ENCODE measurements at places on chromosomes 2 and 18. TPM values are rescaled to one million over a fixed set of nuclear protein-coding genes. Genes with fewer than 3 reads are reported as not detected.

DNA sequence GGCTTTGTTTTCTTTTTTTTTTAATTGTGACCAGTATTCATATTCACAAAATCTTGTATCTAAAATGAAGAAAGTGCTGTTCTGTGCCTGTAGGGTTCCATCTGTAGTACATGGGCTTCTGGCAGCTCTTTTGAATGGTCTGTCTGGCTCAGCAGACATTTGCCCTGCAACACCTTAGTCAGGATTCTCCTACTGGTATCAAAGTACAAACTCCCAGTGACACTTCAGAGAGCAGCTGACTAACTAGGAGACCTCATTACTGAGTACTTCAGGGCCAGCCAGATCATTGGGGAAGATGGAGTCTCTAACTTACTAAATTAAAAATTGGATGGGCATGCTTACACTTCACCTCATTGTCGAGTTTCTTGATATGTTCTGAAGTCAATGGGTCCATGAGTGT, 39.7 kb downstream of the GRHL1 start:
- H3K27me3 ChIP-seq = no peaks in the 10 kb centered on the region
- DNase-seq = no peak
- H3K4me1 ChIP-seq = peaks cover 12% of the 10 kb centered on the region
- H3K36me3 ChIP-seq = no peaks in the 10 kb centered on the region

DNA sequence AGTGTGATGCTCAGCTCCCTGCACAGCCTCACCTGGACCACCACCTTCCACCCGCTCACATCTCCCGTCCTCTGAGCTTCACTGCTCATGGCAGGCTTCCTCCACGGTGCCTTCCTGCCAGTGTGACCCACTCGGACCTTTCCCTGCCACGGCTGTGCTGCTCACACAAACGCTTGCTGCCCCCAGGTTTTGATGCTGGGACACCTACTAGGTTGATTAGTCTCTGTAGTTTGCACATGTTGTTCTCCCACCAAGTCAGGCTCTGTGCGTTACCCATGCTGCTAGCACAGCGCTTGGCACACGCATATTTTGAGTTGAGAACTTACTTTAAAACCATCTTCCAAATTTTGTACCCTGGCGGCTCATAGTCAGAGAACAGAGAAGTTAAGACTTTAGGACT, 2.1 kb downstream of the MC2R start:
- H3K27me3 ChIP-seq = no peaks in the 10 kb centered on the region
- H3K36me3 ChIP-seq = no peaks in the 10 kb centered on the region
- no peak for DNase-seq
- H3K4me1 ChIP-seq = no peaks in the 10 kb centered on the region
- H3K27ac ChIP-seq = no peak overlapping the region
- H3K4me3 ChIP-seq = no peak overlapping the region

GRCh38 chr2:236049981-236050380, 118.2 kb downstream of the GBX2 start:
- H3K27me3 ChIP-seq = no peaks in the 10 kb centered on the region
- DNase-seq = no peak
- no peaks in the 10 kb centered on the region for H3K4me1 ChIP-seq
- H3K4me3 ChIP-seq = no peak overlapping the region
- H3K27ac ChIP-seq = no peak overlapping the region
- peaks cover 8% of the 10 kb centered on the region for H3K36me3 ChIP-seq

GRCh38 chr2:227388537-227389011, 825 bp upstream of the SCYGR1 start:
- no peak overlapping the region for H3K27ac ChIP-seq
- H3K27me3 ChIP-seq = no peaks in the 10 kb centered on the region
- no peaks in the 10 kb centered on the region for H3K36me3 ChIP-seq
- peaks cover 12% of the 10 kb centered on the region for H3K4me1 ChIP-seq
- no peak overlapping the region for H3K4me3 ChIP-seq

DNA sequence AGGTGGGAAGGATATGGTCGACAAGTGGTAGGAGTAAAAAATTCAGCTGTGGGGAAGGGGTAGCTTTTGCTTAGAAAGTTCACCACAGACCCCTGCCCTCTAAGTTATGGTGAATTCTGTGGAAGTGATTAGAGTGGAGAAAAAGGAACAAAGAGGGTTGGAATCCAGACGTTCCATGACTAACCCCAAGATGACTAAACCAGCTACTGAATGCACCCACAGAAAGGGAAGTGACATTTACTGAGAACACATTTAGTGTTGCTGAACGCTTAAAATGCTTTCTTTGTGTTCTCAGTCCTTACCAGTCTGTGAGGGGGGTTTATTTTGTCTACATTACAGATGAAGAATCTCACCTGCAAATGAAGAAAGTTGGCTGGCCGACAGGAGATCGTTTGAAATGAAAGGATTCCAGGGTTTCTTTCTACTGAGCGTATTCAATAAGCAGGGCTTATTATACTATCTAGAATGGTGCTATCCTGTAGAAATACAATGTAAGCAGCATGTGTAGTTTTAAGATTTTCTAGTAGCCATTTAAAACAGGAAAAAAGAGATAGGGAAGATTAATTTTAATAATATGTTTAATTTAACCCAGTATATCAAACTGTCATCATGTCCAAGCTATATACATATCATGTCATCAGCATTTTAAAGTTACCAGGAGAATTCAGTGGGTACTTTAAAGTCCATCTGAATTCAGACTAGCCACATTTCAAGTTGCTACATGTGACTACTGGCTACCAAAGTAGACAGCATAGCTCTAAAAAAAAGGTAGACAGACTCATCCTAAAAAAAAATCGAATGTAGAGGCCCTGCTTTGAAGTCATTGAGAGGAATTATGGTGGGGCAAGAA, 60.1 kb downstream of the LIMS1 start:
- no peaks in the 10 kb centered on the region for H3K36me3 ChIP-seq
- H3K4me1 ChIP-seq = peaks cover 29% of the 10 kb centered on the region
- H3K27me3 ChIP-seq = no peaks in the 10 kb centered on the region

Gene DSG4
- not detected for total RNA-seq

DNA sequence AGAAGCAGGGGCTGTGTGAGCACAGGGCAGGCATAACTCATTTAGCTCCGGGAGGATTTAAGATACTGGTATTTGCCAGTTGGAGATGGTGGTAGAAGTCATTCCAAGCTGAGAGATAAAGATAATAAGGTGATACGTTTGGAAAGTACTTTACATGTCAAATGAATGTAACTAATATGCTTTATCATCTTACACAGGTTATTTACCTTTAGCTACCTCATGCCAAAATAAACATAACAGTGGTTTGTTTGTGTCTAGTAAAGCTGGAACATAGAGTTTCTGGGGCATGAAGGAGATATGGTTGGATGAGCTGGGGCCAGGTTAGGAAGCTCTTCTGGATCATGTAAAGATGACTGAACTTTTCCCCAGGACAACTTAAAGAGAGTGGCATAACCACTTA, 126.9 kb upstream of the PIK3C3 start:
- no peaks in the 10 kb centered on the region for H3K27me3 ChIP-seq
- H3K27ac ChIP-seq = no peak overlapping the region
- H3K36me3 ChIP-seq = no peaks in the 10 kb centered on the region

- H3K27me3 ChIP-seq = no peaks in the 10 kb centered on the region
- H3K4me1 ChIP-seq = no peaks in the 10 kb centered on the region
- H3K36me3 ChIP-seq = no peaks in the 10 kb centered on the region
- DNase-seq = no peak
- H3K27ac ChIP-seq = no peak overlapping the region
These were observed 23.4 kb downstream of the FBLN7 start for GRCh38 chr2:112161431-112162145.

Gene SGPP2
- total RNA-seq = 23.2 TPM

Gene NXPH2
- not detected for total RNA-seq

DNA sequence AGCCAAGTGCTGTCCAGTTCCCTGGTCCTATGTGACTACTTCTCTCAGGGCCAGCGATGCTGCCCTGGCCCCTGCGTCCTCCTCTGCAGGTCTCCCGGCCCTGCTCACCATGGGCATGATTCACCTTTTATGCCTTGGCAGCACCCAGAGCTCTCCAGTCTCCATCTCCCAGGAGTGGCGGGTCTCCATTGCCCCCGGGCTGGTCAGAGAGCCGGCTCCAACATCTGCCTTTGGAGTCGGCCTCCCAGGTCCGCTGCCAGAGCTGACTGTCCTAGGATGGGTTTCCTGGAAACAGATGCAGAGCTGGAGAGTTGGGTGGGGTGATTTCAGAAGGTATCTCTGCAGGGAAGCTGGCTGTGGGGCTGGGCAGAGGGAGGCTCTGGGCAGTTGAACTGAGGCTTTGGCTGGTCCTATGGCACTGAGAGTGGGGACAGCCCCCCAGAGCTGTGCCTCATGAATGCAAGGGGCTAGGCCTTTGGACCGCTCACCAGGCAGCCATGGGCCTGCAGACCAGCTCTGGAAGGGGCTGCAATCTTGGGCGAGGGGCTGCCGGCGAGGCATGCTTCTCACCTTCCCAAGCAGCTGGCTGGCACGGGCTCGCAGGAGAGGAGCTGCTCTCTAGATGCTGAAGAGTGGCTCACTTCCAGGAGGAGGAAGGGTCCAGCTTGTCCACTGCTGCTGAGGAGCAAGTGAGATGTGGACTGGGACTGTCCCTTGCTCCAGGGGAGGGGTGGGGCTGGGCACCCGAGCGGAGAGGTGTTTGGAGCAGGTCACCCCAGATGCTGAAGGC, 59.8 kb upstream of the HS6ST1 start:
- no peaks in the 10 kb centered on the region for H3K36me3 ChIP-seq
- DNase-seq = peak; percentile 61
- no peaks in the 10 kb centered on the region for H3K27me3 ChIP-seq
- peak overlapping the region; percentile 20 for H3K27ac ChIP-seq

- H3K4me1 ChIP-seq = peaks cover 30% of the 10 kb centered on the region
- no peak overlapping the region for H3K27ac ChIP-seq
- DNase-seq = no peak
- H3K36me3 ChIP-seq = no peaks in the 10 kb centered on the region
- no peaks in the 10 kb centered on the region for H3K27me3 ChIP-seq
These were observed 27.5 kb downstream of the GAREM1 start for GRCh38 chr18:32443033-32443705.

GRCh38 chr2:239025096-239025801, 177.4 kb downstream of the TWIST2 start:
- H3K36me3 ChIP-seq = no peaks in the 10 kb centered on the region
- no peak for DNase-seq
- no peak overlapping the region for H3K27ac ChIP-seq
- H3K27me3 ChIP-seq = peaks cover 9% of the 10 kb centered on the region
- no peaks in the 10 kb centered on the region for H3K4me1 ChIP-seq

GRCh38 chr2:209451209-209451834, 27.5 kb downstream of the MAP2 start:
- H3K4me1 ChIP-seq = no peaks in the 10 kb centered on the region
- H3K4me3 ChIP-seq = no peak overlapping the region
- no peaks in the 10 kb centered on the region for H3K36me3 ChIP-seq
- no peak overlapping the region for H3K27ac ChIP-seq
- no peak for DNase-seq

Gene GPR45
- not detected for total RNA-seq

GRCh38 chr2:196413821-196414274, 225.7 kb upstream of the CCDC150 start:
- peak; percentile 26 for DNase-seq
- no peaks in the 10 kb centered on the region for H3K36me3 ChIP-seq
- H3K4me3 ChIP-seq = no peak overlapping the region
- no peaks in the 10 kb centered on the region for H3K27me3 ChIP-seq
- H3K27ac ChIP-seq = peak overlapping the region; percentile 23
- H3K4me1 ChIP-seq = peaks cover 28% of the 10 kb centered on the region

Gene PLCD4
- total RNA-seq = 0.19 TPM

- H3K27ac ChIP-seq = no peak overlapping the region
- H3K4me3 ChIP-seq = no peak overlapping the region
- no peaks in the 10 kb centered on the region for H3K36me3 ChIP-seq
- H3K4me1 ChIP-seq = peaks cover 10% of the 10 kb centered on the region
- DNase-seq = no peak
These were observed 42.1 kb upstream of the RFX8 start for GRCh38 chr2:101516823-101517690.

- no peak overlapping the region for H3K4me3 ChIP-seq
- H3K4me1 ChIP-seq = no peaks in the 10 kb centered on the region
- no peak for DNase-seq
- no peaks in the 10 kb centered on the region for H3K27me3 ChIP-seq
- H3K36me3 ChIP-seq = no peaks in the 10 kb centered on the region
These were observed 197.3 kb downstream of the ANKRD30B start for GRCh38 chr18:14945286-14945685.

GRCh38 chr2:178110681-178111080, 1.6 kb upstream of the RBM45 start:
- DNase-seq = no peak
- peaks cover 5% of the 10 kb centered on the region for H3K4me1 ChIP-seq
- no peak overlapping the region for H3K27ac ChIP-seq
- no peaks in the 10 kb centered on the region for H3K36me3 ChIP-seq
- H3K4me3 ChIP-seq = no peak overlapping the region

All from heart left ventricle (tissue), 16 donors.